ENCODE measurements at places on chromosomes 11 and 22.
A peak's percentile ranks its signal among the peaks of the same experiment; 100 is the strongest.

- DNase-seq: no peak
These were observed 108.8 kb downstream of the TENM4 start for GRCh38 chr11:79332017-79332416.

DNA sequence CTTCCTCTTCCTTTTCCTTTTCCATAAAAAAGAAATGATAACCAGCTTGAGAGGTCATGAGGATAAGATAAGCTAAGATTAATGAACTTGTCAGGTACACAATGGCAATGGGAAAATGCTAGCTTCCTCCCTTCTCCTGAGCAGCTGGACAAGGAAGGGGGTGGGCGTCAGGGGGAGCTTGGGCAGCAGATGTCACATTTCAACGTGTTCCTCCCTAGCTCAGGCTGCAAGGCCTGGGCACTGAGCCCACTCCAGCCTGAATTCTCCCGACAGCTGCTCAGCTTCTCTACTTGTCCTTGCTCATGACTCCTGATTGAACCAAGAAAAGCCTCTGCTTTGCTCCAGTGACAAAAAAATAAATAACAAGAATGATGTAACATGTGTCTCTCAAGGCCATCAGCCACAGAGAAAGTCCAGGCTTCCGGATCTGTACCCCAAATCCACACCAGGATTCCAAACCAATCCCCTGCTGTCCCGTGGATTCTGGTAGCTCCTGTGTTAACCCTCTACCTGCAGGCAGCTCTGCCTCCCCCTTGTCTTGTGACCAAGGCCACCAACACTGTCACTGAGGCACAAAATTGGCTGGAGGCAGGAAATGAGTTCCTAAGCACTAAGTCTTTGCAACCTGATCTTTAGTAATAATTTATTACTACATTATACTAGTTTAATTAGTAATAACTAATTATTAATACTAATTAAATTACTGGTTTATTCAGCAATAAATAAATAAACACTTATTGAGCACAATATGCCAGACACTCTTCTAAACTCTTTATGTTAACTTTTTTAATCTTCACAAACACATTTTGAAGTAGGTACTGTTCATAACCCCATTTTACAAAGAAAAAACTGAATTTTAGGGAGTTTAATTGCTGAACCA, 146.5 kb downstream of the CCDC34 start:
- DNase-seq: no peak

DNA sequence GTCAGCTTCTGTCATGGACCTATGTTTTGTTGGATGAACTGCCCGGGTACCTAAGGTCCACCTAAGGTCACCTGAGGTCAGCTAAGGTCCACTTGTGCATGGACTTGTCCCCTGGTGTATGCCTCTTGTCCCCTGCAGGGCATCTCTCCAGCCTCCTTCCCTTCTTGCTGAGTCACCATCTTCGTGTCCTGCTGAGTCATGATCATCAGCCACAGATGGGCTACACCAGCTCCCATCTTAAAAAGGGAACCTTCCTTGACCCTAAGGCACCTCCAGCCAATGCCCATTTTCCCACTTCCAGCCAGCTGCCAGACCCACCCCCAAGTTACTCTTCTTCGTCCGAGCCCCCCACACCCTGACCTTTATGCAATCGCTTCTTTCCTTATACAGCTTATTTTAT, 544.9 kb downstream of the TBC1D22A start:
- peak; percentile 63 for DNase-seq

- DNase-seq: no peak
These were observed 470 bp downstream of the NUMA1 start for GRCh38 chr11:72079819-72080325.

DNA sequence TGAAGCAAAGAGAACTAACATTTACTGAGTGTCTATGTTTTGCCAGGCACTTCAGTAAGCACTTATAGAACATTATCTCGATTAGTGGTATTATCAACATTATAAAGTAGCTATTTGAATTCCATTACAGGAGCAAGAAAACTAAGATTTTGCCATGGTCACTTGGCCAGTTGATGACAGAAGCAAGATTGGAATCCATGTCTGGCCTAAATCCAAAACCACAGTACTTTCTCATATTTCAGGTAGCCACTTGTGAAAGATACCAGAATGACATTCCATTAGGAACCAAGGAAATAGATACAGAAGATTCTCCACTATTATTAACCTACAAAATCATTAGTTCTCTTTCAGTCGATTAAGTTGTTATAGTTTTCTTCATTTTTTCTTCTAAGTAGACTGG, 691.0 kb upstream of the API5 start:
- no peak for DNase-seq

- no peak for DNase-seq
These were observed 3.9 kb downstream of the DBX1 start for GRCh38 chr11:20156280-20156875.

DNA sequence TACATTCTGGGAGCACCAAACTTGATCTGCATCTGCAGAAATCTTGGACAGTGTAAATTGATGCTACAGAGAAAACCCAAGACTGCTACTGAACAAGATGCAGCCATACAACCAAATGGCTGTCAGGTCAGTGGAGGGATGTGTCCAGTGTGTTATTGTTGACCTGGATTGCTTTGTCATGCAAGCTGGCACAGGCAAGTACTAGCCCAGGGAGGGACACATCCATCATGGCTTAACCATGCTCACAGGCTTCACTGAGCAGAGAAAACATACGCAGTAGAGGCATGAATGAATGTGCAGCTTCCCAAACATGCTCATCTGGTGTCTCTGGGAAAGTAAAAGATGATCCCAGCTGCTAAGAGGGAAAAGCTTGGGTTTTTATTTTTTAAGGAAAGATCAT, 93.6 kb downstream of the MTNR1B start:
- DNase-seq: no peak

GRCh38 chr11:45659031-45659817, 6.2 kb downstream of the CHST1 start:
- DNase-seq: no peak

DNA sequence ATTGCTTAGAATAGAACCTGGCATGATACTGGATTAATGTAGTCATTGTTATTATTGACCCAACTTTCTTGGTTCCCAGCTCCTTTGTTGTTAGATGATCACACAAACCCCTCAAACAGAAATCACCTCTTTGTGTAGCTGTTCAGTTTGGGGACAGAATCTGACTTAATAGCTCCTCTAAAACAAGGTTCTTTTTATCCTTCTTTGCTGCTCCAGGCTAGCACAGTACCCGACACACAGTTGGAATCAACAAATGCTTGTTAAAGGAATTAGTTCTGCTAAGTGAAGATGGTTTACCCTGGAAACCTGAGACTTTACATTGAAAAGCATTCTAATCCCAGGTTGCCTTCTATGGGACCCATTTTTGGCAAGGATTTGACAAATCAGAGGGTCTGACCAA, 43.9 kb downstream of the GAB2 start:
- no peak for DNase-seq

DNA sequence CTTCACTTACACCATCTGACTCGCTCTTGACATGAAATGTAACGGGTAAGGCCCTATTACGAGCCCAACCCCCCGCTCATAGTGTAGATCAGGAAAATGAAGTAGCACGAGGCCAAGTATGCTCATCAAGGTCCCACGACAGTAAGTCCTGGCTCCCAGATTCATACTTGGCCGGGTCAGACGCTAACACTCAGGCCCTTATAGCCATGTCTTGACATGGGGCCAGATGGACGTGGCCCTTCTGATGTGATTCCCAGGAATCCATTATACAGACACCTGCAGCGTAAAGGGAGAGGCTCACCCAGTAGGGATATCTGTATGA, 175.1 kb downstream of the CEP164 start:
- DNase-seq: no peak

DNA sequence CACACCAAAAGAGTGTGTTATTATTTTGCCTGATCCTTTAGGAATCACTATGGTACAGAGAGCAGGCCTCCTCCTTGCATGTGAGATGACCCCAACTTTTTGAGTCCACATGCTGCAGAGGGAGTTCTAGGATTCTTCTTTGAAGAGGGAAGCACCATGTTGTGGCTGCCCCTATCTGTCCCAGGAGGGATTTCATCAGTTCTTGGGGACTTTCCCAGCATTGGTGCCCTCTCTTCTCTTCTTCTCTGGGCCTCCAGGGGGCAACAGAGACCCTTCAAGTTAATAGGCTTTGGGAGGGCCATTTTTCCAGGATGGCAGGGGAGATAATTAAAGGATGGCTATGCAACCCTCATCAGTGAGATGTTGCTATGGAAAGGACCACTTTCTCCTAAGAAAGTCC, 3.6 kb downstream of the MMP1 start:
- peak; percentile 39 for DNase-seq

GRCh38 chr11:101866619-101867491, 48.0 kb upstream of the CEP126 start:
- no peak for DNase-seq

DNA sequence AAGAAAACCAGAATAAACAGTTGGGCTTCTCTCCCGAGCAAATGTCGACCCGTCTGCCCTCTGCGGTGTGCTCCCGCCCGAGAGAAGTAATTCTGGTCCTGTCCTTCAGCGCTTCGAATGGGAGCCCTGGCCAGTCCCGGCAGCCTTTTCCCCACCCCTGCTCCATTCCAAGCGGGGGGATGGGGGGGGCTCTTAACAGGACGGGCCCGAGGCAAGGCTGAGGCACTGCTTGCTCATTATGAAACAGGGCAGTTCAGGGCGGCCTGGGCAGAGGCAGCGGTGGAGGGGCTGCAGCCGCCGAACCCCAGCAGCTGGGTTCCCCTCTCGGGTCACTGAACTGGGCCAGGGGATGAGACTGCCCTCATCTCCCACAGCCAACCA, 9.1 kb downstream of the BACE1-AS start:
- DNase-seq: no peak

DNA sequence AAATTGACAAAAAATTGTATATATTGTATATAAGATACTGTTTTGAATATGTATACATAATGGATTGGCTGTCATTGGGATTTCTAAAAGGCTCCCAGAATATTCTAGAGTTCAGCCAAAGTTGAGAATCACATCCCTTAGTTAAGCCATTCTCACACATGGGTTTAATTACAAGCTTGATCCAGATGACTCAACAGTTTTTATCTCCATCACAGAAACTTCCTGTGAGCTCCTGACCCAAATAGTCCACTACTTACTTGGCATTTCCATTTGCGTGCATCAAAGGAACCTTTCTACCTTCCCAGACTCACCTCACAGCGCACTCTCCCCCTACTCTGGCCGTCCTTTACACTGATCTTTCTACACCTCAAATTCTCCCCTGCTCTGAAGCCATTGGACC, 184.8 kb upstream of the ARHGAP20 start:
- no peak for DNase-seq

DNA sequence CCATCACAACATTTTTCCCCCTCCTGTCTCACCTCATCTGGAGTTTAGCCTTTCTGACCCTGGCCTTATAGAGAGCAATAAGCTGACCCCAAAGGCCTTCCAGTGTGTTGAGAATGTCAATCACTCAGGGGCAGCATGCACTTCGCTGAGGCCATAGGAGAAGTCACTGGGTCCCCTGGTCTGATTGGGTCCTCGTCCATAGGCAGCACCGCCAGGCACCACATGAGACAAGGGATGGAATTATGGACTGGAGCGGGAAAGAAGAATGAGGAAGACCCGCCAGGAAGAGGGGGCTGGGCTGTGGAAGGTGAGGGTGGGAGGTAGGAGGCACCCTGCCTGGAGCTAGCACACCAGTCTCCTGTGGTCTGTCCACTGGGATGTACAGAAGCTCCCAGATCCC, 72.9 kb downstream of the DSCAML1 start:
- DNase-seq: no peak

DNA sequence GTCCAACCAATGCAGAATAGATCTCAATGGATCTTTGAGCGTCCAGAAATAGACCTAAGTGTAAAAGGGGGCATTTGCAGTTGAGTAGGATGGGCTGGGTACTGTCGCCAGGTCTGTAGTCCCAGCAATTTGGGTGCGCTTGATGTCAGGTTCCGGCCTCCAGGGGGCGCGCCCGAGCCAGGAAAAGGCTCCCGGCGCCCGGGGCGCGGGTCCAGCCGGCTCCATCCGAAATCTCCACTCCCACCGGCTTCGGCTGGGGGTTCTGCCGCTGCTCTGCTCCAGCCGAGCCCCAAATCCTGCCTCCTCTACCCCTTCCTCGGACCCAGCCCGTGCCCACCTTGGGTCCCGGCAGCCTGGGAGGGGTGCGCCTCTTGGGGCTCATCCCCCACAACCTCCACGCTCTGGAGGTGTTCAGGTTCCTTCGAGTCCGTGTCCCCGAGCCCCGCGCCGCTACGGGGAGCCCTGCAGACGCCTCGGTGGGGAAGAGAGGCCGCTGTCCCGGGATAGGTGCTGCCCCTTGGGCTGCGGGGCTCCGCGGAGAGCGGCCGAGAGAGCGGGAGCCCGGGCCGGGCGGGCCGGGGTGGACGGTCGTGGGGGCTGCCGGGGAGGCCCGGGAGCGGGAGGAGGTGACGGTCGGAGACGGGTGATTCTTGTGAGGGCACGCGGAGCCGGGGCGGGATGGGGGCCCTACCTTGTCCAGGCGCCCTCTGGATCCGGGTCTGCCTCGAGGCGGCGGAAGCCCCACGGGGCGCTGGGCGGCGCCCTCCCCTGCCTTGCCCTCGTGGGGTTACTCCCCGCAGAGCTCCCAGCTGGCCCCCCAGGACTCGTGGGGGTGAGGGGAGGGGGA, 13.0 kb upstream of the CYB5R3 start:
- DNase-seq: peak; percentile 84

DNA sequence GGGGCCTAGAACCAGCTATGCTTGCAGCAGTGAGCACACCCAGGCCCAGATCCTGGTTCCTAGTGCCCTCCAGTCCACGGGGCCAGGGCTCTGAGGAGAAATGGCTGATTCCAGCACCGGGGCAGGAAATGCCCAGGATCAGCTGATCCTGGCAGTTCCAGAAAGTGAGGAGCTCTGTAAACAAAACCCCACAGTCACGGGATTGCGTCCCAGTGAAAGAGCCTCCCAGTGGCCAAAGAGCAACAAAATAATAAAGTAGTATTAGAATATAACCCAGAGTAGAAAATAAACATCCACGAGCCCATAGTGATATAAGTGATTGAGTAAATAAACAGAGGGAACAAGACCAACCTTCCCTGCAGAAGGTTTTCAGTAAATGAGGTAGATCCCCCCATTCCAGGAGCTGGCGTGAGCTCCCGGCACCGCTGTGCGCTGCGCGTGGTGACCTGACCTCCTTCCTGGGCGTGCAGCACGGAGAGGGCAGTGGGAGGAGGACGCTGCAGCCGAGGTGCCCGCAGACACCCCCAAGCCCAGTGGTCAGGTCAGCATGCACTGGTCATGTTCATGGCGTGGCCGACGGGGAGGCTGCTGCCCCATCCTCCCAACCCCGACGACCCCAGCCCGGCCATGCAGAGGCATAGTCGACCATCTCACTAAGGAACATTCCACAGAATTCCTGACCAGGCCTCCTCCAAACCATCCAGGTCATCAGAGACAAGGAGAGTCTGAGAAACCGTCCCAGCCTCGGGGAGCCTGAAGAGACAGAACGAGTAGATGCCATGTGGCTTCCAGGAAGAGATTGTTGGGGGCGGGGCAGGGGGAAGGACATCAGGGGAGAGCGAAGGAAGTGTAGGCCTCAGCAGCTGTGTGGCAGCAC, 19.8 kb downstream of the PTDSS2 start:
- no peak for DNase-seq

DNA sequence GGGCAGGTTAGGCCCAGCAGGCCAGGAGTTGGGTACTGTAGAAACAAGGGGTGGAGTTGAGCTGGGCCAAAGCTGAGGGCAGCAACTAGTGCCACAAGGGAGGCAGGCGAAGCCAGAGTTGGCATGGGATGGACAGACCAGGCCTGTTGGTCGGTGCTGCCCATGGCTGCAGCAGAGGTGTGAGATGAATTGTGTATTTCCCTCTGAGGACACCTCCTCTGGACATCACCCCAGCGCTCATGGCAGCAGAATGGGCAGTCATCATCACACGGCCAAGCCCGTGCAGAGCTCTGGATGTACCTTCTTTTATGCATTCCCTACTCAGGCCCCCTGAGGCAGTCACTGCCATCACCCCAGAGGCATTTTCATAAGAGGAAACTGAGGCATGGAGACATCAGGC, 20.3 kb downstream of the TAB1 start:
- DNase-seq: no peak

All from OCI-M1 (cell line).